Astrocyte of the hippocampus (primary cell): ENCODE measurements at places on chromosomes 2 and 18.
A peak's percentile ranks its signal among the peaks of the same experiment; 100 is the strongest.

DNA sequence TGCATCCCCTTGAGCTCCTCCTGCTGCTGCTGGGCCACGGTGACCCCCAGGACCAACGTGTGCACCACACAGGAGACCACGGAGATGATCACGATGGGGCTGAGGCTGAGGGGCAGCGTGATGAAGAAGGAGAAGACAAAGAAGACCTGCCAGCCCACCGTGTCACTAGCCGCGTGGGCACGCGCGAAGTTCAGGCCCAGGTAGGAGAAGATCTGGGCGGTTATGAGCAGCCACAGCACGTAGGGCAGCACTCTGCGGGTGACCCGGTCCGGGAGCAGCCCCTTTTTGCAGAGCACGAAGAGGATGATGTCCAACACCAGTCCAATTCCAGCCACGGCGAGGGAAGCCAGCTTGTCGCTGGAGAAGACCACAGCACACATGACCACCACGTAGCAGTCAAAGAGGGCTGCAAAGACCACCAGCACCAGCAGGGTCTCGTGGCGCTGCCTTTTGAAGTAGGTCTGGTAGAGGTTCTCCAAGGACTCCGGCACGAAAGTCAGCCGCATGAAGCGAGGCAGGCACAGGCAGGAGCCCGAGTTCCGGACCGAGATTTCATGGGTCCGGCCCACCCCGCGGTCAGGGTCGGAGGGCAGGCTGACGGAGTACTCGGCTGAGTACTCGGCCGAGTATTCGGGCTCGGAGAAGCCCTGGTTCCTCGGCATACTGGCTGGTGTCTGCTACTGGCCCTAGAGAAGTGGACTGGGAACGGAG lies 1.6 kb downstream of the ADCY3 start:
- no peak for DNase-seq

DNA sequence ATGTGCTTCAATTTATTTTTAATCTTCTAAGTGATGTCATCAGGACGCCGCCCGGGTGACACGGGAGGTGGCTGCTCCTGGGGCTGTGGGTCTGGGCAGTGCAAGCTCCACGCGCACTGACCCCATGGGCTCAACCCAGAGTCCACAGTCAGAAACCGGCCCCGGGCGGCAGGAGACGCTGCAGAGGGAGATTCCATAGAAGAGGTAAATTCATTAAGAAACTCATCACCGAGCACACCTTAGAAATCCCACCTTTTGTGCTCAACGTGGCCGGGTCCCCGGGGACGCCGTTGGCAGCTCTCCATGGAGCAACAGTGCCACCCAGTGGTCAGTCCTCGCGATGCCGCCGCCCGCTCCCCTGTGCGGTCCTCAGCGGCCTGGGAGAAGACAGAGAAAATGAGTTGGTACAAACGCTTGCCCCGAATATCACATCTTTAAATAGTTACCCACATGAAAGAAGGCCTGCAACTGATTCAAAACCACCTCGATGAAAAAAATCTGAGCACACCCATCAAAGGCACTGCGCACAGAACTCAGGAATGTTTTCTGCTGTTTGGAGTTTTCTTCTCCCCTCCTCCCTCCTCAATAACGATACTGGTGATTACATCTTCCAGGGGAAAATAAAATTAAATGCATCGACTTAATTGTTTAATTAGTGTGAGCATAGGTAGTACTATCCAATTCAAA lies 92.6 kb downstream of the CMPK2 start:
- DNase-seq = peak; percentile 87

DNA sequence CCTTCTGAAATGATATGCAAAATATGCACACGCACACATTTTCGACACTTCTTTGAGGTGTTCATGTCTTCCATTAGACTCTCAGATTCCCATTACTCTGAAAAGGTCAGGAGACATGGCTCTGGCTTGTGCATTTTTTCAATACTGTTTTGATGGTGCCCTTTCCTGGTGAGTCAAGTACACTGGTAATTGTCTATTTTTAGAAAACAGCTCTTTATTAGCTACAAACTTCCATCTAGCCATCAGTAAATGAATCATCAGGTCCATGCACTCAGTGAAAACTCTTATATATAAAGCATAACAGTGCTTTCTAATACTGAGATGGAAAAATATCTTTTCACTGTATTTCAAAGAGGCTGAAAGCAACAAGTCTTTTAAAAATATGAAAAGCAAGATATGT lies 194.9 kb downstream of the GALNT1 start:
- no peak for DNase-seq

GRCh38 chr18:45670281-45670962 lies 53.6 kb upstream of the SLC14A1 start:
- DNase-seq = peak; percentile 76

GRCh38 chr18:57961876-57962505 lies 82.0 kb upstream of the NEDD4L start:
- peak; percentile 38 for DNase-seq

DNA sequence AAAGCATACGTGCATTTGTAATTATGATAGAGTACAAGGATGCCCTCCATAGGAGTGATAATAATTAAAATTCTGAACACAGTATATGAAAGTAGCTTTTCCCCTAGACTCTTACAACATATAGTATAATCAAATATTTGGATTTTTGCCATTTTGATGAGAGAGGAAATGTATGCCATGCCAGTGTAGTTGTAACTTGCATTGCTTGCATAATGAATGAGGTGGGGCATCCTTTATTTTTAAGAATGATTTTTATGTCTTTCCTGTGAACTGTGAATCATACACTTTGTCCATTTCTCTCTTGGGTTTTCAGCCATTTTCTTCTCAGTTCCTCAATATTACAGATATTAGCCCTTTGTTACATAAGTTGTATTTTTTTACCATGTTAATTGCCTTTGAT lies 197.5 kb downstream of the SCG2 start:
- DNase-seq = no peak

DNA sequence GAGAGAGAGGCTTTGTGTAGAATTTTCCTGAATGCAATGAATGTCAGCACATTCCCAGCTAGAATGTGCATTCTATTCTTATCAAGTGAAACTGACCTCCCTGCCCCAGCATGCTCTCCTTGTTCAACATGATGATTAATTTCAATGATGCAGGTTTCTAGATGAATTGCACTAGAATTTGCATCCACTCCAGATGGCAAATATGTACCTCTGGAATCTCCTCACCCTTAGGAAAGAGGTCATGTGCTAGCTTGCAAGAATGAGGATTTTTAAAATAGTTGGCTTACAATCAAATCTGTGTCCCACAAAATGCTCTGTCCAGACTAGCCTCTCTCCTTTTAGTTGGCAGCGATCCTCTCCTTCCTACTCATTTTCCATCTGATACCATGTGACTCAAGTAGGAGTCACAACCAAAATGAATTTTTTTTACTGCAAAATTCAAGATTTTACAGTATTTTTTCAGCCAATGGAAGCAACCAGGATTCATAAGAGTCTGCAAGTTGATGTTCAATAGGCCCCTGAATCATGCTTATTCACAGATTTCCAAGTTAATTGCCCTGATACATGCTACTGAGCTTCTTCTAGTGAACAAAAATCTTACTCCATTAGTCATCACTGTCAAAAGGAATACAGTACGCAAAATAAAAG lies 21.0 kb upstream of the STAT4 start:
- DNase-seq = peak; percentile 82

- DNase-seq = peak; percentile 5
These were observed 256.0 kb upstream of the POU3F3 start for GRCh38 chr2:104597942-104598341.

DNA sequence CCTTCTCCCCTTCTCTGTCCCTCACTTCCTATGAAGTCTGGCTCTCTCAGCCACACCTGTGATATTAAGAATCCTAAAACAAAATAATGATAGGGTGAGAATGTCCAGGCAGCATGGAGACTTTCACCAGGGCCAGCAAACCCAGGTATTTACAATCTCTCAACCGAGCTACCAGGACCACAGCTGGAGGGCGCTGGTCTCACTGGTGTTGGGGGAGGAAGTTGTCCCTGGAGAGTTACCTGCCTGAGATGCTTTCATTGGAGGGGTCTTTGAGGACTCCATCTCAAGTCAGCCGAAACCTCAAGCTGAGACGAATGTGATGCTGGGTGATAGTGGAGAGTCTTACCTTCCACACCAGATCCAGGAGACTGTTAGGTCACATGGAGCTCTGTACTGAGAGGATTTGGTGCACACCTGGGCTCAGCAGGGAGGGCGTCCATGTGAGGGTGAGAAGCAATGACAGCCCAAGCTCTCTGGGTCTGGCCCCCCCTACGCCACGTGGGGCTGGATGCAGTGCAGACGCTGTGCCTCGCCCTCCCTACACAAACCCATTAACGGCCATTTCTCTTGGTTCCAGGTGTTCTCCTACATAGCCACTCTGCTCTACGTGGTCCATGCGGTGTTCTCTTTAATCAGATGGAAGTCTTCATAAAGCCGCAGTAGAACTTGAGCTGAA lies 27.4 kb downstream of the MAL start:
- DNase-seq = no peak

DNA sequence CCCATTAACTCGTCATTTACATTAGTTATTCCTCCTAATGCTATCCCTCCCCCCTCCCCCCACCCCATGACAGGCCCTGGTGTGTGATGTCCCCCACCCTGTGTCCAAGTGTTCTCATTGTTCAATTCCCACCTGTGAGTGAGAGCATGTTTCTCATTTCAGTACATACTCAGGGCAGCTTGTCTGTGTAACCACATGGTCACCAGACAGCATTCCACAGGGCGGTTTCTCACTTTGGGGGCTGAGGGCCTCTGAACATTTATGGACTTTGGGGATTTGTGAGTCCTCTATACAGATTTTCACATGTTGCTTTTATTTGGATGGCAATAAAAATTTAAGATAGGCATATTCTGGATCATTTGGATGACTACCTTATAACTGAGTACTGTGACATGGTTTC lies 84.0 kb downstream of the LYPD6B start:
- DNase-seq = no peak

GRCh38 chr18:34834897-34835296 lies 124.8 kb downstream of the DTNA start:
- no peak for DNase-seq

DNA sequence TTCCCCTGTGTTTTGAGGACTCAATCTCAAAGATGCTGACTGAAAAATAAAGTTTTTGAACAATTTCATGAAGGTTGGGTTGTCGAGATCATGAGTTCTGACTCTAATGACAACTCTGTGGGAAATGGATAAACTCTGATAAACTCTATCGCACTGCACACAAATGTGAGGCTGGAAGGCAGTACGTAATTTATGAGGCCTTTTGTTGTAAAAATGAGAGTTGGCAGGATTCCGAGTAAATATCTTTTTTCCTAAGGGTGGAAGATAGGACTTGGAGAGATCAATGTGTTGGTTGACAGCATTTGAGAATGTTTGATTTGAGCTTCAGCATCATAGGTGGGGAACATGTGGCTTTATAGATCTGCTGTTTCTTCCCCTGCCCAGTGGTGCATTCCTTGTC lies 90.4 kb downstream of the SPTBN1 start:
- no peak for DNase-seq

GRCh38 chr18:48600456-48601090 lies 61.7 kb downstream of the CTIF start:
- peak; percentile 41 for DNase-seq

GRCh38 chr18:35713545-35713944 lies 132.0 kb downstream of the GALNT1 start:
- DNase-seq = peak; percentile 43
